ENCODE measurements at places on chromosomes 13 and 19.

DNA sequence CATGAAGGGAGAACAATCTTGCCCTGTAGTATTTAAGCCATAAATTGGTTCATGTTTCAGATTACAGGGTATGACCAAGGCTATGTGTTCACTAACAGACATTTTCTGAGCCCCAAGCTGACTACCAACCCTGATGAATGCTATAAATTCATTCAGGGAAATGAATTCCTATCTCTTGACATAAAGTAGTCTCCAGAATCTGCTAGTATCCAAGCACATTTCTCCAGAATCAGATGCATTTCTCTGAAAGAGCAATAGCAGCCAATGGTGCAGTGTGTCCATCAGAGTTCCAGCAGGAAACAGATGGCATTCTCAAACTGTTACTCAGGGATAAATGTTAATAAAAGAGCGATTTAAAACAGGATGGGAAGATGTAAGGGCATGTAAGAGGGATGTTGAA is 226.4 kb downstream of the COG6 start:
- H3K4me1 ChIP-seq = no peaks in the 10 kb centered on the region
- H3K27me3 ChIP-seq = peaks cover 4% of the 10 kb centered on the region
- no peak for DNase-seq
- H3K36me3 ChIP-seq = no peaks in the 10 kb centered on the region

GRCh38 chr19:5035105-5035761 is 66.3 kb downstream of the KDM4B start:
- DNase-seq = no peak
- no peak overlapping the region for H3K27ac ChIP-seq
- peaks cover 21% of the 10 kb centered on the region for H3K4me1 ChIP-seq
- no peak overlapping the region for H3K4me3 ChIP-seq

- H3K4me1 ChIP-seq = peaks cover 3% of the 10 kb centered on the region
- H3K36me3 ChIP-seq = no peaks in the 10 kb centered on the region
- no peak overlapping the region for H3K4me3 ChIP-seq
- no peaks in the 10 kb centered on the region for H3K27me3 ChIP-seq
- H3K27ac ChIP-seq = no peak overlapping the region
Measured at GRCh38 chr13:84570831-84571230, 688.6 kb upstream of the SLITRK1 start.

DNA sequence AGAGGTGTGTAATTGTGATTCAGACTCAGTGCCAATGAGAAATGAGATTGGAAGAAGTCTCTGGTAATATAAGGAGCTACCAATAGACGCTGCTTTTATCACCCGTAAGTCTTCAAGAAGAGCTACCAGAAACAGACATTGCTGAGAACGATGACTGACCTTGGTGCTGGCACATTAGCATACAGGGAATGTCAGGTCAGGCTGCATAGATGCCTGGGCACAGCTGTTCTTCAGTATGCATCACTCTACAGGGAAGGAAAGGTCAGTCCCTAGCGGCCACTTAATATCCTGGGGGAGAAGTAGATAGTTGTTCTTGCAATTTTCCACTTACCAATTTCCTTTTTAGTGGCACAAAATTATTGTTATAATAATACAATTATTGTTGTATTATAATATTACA is 380.4 kb downstream of the PCDH9 start:
- H3K4me3 ChIP-seq = no peak overlapping the region
- no peaks in the 10 kb centered on the region for H3K27me3 ChIP-seq
- H3K27ac ChIP-seq = no peak overlapping the region
- no peaks in the 10 kb centered on the region for H3K36me3 ChIP-seq
- no peaks in the 10 kb centered on the region for H3K4me1 ChIP-seq

- H3K36me3 ChIP-seq = no peaks in the 10 kb centered on the region
- no peak overlapping the region for H3K4me3 ChIP-seq
- H3K4me1 ChIP-seq = peaks cover 10% of the 10 kb centered on the region
- no peak overlapping the region for H3K27ac ChIP-seq
Measured at GRCh38 chr13:25377244-25377962, 5.6 kb downstream of the ATP8A2 start.

DNA sequence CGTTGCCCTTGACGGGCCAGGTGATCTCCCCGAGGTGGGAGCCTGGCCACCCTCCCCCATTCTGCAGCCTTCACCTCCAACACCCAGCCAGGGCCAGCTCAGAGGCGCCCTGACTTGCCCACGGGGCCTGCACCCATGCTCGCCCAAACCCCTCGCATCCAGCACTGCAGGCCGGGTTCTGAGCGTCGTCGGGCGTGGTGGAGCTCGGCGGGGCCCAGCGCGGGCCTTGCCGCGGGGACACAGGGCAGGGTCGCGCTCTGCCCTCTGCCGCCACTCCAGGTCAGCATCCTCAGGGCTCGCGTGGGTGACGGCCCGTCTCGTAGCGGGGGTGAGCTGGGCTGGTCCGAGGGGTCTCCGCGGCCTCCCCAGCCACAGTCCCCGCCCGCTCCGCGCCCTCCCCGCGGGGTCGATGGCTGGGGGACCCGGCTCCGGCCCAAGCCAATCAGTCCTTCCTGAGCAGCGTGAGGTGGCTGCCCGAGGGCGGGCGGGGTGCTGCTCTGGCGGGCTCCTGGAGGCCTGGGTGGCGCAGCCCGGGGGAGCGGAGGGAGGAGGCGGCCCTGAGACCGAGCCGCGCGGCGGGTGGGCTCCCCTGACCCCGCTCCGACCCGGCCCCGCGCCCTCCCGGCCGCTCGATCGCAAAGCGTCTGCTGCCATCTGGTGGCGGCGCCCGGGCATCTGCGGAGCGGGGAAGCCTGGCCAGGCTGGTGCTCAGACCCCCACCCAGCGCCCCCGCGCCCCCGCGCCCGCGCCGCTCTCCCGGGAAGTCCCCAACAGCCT is 61.4 kb downstream of the CCNE1 start:
- H3K27ac ChIP-seq = no peak overlapping the region
- H3K27me3 ChIP-seq = peaks cover 54% of the 10 kb centered on the region
- peaks cover 13% of the 10 kb centered on the region for H3K4me1 ChIP-seq
